HCT116 (cell line): ENCODE measurements at places on chromosomes 1 and 21. TPM values are rescaled to one million over a fixed set of nuclear protein-coding genes. Genes with fewer than 3 reads are reported as not detected.
A peak's percentile ranks its signal among the peaks of the same experiment; 100 is the strongest.

LRRC38 gene
- not detected for total RNA-seq

GRCh38 chr1:8679929-8680663 is 137.3 kb downstream of the RERE start:
- no peak for DNase-seq
- H3K36me3 ChIP-seq = no peaks in the 10 kb centered on the region
- no peaks in the 10 kb centered on the region for H3K4me1 ChIP-seq
- H3K27me3 ChIP-seq = no peaks in the 10 kb centered on the region

GRCh38 chr1:177341773-177342172 is 171.0 kb downstream of the BRINP2 start:
- H3K36me3 ChIP-seq = no peaks in the 10 kb centered on the region
- no peak overlapping the region for H3K27ac ChIP-seq

KRTAP19-3 gene
- not detected for total RNA-seq

GRCh38 chr21:19029816-19030215 is 626.2 kb upstream of the TMPRSS15 start:
- H3K4me3 ChIP-seq = no peak overlapping the region
- no peaks in the 10 kb centered on the region for H3K36me3 ChIP-seq
- no peaks in the 10 kb centered on the region for H3K4me1 ChIP-seq
- H3K27me3 ChIP-seq = no peaks in the 10 kb centered on the region
- H3K27ac ChIP-seq = no peak overlapping the region

GNG4 gene
- total RNA-seq = 10.6 TPM

- H3K4me3 ChIP-seq = no peak overlapping the region
- H3K27ac ChIP-seq = no peak overlapping the region
- H3K36me3 ChIP-seq = no peaks in the 10 kb centered on the region
- no peaks in the 10 kb centered on the region; the same call in 1 of the 2 replicates for H3K4me1 ChIP-seq
- peaks cover 5% of the 10 kb centered on the region; the same call in 1 of the 2 replicates for H3K27me3 ChIP-seq
Measured at GRCh38 chr1:6998267-6998666, 213.0 kb downstream of the CAMTA1 start.

CFHR1 gene
- 0.34 TPM for total RNA-seq

DNA sequence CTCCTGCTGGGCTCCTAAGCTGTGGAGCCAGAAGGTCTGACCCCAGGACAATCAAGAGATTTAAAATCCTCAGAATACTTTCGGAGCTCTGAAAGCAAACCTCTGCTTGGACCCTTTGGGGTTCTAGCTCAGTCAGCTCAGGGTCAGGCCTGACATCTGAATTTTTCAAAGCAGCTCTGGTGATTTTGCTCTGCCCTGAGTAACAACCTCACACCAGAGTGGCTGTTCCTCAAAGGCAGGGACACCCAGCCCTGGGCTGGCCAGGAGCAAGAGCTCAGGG is 11.9 kb downstream of the SLC1A7 start:
- H3K4me1 ChIP-seq = no peaks in the 10 kb centered on the region
- H3K36me3 ChIP-seq = no peaks in the 10 kb centered on the region
- no peak overlapping the region for H3K4me3 ChIP-seq
- no peaks in the 10 kb centered on the region for H3K27me3 ChIP-seq
- H3K27ac ChIP-seq = no peak overlapping the region

DNA sequence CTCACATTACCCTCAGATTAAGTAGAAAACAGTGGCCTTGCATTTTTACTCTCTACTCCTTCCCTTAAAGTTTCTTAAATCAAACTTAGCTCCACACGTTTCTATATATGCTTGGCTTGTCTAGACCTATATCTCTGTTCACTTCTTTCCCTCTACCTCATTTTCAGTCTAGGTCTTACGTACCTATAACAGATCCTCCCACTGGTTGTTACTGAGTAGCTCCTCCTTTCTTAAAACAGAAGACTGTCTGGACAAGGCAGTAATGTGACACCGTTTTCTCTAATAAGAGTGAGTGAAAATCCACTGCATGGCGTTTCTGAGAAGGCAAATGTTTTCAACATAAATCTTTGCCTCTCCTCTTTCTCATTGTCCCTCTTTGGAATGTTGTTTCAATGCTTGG is 211.7 kb upstream of the POGK start:
- no peak overlapping the region for H3K27ac ChIP-seq
- H3K27me3 ChIP-seq = peaks cover 16% of the 10 kb centered on the region
- H3K4me3 ChIP-seq = no peak overlapping the region
- no peaks in the 10 kb centered on the region for H3K4me1 ChIP-seq
- no peak for DNase-seq

GRCh38 chr1:3796215-3797061 is at the start of gene LRRC47:
Gene LRRC47, minus strand, starts transcription at chr1:3796498. Its CDS starts 22 bp downstream, at chr1:3796476.
- DNase-seq = peak; percentile 77
- H3K27me3 ChIP-seq = no peaks in the 10 kb centered on the region
- peaks cover 14% of the 10 kb centered on the region; the same call in 1 of the 2 replicates for H3K4me1 ChIP-seq
- H3K36me3 ChIP-seq = no peaks in the 10 kb centered on the region
- H3K27ac ChIP-seq = peak within 1 kb of the TSS; percentile 61

VCAM1 gene
- total RNA-seq = 0.17 TPM

GRCh38 chr21:42829954-42830353 is 49.4 kb downstream of the WDR4 start:
- H3K4me1 ChIP-seq = no peaks in the 10 kb centered on the region
- no peak for DNase-seq
- H3K27me3 ChIP-seq = no peaks in the 10 kb centered on the region
- no peak overlapping the region for H3K4me3 ChIP-seq
- H3K27ac ChIP-seq = no peak overlapping the region

DDR2 gene
- 0.84 TPM for total RNA-seq

DNA sequence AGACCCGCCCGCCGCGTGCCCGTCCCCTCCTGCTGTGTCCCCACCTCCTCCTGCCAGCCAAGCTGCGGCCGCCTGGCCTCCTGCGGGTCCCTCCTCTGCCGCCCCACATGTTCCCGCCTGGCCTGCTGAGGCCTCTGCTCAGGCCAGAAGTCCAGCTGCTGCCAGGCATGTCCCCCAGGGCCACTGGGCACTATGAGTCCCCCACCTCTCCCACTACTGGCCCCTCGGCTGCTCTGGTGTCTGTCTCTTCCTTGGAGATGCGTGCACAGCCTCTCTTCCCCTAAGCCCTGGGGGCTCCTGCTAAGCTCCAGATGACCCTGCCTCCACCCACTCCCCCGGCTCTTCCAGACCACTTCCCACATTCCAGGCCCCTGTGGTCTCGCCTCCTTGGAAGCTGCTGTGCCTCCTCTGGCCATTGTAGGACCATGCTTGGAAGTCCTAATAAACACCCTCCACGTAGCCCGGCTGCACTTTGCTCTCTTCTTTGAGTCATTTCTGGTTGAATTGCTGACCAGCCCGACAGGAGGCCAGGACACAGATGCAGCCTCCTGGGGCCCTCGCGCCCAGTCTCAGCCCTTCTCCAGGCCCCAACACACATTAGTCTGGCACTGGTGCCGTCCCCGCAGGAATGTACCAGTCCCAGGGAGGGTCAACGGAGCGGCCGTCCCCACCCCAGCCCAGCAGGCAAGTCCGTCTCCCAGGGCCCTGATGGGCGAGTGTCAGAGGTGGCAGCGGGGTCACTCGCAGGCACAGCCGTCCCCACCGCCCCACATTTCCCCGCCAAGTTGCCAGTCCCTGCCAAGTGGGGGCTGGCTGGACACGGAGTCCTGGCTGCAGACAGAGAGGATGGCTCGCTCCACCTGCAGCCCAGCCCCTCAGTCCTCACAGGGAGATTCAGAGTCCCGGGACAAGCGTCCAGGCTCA is 1.1 kb downstream of the KRTAP10-12 start:
- DNase-seq = no peak
- H3K27ac ChIP-seq = no peak overlapping the region
- H3K36me3 ChIP-seq = no peaks in the 10 kb centered on the region
- H3K4me3 ChIP-seq = no peak overlapping the region
- peaks cover 10% of the 10 kb centered on the region; the same call in 1 of the 2 replicates for H3K27me3 ChIP-seq

RYR2 gene
- total RNA-seq = 0.02 TPM

DNA sequence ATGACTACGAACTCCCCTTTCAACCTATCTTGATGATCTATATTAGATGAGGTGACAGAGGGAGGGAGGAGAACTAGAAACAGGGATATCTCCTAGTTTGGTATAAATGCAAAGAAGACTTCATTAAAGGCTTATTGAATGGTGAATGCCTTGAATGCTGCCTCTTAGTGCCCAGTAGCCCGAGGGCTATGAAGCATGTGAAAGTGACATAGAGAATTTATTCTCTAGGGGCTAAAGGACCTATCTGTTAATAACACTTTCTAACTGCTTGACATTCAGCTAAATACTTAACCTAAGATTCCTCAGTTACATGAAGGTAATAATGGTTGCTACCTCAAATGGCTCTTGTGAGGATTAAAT is 764.1 kb downstream of the LTN1 start:
- H3K27ac ChIP-seq = no peak overlapping the region
- H3K4me1 ChIP-seq = no peaks in the 10 kb centered on the region
- H3K4me3 ChIP-seq = no peak overlapping the region
- no peaks in the 10 kb centered on the region for H3K27me3 ChIP-seq
- H3K36me3 ChIP-seq = no peaks in the 10 kb centered on the region

CD2 gene
- total RNA-seq = 0.57 TPM

RSPO1 gene
- total RNA-seq = 0.15 TPM

DNA sequence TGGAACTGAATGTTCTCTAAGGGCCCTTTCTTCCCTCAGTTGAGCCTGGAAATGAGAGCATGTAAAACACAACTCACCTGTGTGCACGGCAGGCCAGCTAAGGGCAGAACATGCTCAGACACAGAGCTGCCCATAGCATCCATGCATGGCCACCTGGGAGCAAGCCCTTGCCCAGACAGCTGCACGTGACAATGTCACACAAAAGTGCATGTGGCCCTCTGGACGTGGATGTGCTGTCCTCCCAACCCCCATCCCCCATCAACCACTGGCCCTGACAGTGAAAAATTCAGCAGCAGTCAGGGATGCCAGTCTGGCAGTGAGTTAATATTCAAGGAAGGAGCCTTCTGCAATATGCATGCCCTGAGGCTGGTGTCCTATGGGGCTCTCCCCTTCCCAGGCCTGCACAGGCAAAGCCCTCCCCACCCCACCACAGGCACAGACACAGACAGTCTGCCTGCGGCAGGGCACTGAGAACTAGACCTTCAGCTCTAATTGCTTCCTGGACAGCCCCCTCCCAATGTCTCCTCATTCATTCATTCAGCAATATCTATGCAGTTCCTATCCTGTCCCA is 14.6 kb upstream of the COL16A1 start:
- peaks cover 33% of the 10 kb centered on the region for H3K4me1 ChIP-seq
- no peak overlapping the region for H3K4me3 ChIP-seq
- no peaks in the 10 kb centered on the region for H3K36me3 ChIP-seq
- no peak for DNase-seq
- peaks cover 11% of the 10 kb centered on the region; the same call in 1 of the 2 replicates for H3K27me3 ChIP-seq

GRCh38 chr1:12591267-12591938 is 26.6 kb downstream of the DHRS3 start:
- no peaks in the 10 kb centered on the region for H3K36me3 ChIP-seq
- H3K4me1 ChIP-seq = peaks cover 69% of the 10 kb centered on the region
- DNase-seq = no peak
- no peaks in the 10 kb centered on the region for H3K27me3 ChIP-seq

- H3K4me3 ChIP-seq = no peak overlapping the region
- DNase-seq = no peak
- no peaks in the 10 kb centered on the region for H3K4me1 ChIP-seq
- no peaks in the 10 kb centered on the region for H3K27me3 ChIP-seq
- H3K27ac ChIP-seq = no peak overlapping the region
Measured at GRCh38 chr1:18891426-18891780, 11.0 kb downstream of the ALDH4A1 start.

CD5L gene
- not detected for total RNA-seq

DNA sequence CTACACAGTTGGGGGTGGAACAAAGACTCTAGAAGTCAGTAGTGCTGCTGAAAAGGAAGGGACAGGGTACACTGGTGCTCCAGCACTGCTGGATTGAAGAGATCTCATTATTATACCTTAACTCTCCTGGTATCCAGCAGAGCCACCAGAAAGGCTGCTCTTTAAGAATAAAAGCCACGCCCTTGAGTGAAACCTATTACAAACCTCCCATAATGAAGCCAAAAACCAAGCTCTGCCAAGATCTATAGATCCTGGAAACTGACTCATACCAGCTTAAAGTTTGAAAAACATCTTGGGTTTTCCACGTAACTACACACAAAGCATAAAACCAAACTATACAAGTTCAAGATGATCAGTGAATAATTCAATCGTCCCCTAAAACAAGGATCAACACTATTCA is 38.0 kb downstream of the ADSS2 start:
- no peaks in the 10 kb centered on the region for H3K27me3 ChIP-seq
- H3K36me3 ChIP-seq = peaks cover 32% of the 10 kb centered on the region
- no peak for DNase-seq
- no peak overlapping the region for H3K27ac ChIP-seq

- DNase-seq = no peak
- peaks cover 20% of the 10 kb centered on the region for H3K4me1 ChIP-seq
- H3K27me3 ChIP-seq = no peaks in the 10 kb centered on the region
- no peak overlapping the region for H3K27ac ChIP-seq
- no peak overlapping the region for H3K4me3 ChIP-seq
Measured at GRCh38 chr1:22418933-22419382, 32.7 kb upstream of the ZBTB40 start.
